ENCODE measurements at places on chromosomes 7 and 10. TPM values are rescaled to one million over a fixed set of nuclear protein-coding genes. Genes with fewer than 3 reads are reported as not detected.

DNA sequence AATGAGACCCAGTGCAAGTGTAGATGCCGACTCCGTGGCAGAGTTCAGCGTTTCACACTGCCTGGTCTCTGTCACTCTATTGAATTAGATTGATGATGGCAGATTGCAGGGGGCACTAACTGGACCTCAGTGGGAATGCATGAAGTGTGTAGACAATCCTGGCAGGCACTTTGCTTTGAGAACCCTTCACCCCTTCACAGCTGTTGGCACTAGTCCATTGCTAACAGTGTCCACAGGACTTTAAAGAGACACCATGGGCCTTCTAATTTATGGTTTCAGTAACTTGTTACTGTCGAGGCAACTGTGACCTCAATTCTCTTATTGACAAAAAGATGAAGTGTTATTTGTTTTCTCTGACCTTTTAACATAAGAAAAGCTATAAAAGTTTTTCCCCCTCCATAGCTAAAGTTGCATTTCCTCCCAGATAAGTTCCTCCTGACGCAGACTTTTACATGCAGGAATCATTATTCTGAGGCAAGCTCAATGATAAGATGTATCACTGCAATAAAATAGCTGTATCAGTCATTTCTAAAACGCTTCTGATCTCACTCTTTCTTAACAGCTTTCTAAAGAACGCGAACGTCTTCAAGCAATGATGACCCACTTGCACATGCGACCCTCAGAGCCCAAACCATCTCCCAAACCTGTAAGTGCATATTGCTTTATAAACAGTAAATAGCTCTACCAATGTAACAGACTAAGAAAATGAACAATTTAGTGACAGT, 238.9 kb downstream of the FOXP2 start:
- DNase-seq: no peak

DNA sequence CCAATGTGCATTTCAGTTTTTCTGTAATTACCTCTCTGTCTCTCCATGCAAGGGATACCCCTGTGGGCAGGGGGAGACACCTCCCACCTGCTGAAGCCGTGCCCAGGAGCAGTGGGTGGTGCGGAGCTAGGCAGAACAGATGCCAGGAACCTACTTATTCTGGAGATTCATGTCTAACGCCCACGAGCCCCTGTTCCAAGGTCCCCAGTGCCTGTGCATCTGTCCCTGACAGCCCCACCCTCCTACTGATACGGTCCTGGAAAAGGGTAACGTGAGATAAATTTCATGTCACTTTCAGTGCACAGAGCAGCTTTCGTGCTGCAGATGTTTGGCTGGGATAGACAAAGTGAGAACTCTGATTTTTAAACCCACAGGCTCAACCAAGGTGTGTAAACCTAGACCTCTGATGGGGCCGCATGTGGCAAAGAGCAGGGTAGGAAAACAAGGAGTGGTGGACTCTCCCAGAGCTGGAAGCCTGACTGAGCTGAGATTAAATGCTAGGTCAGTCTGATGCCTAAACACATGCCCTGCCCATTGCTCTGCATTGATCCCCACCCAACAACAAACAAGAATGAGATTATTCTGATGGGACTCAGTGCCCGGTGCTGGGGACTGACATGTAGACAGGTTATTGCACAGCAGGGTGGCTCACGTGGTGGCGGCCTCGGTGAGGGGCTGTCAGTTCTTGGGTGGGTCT, 123.6 kb upstream of the GDF10 start:
- no peak for DNase-seq

- no peak for DNase-seq
Measured at GRCh38 chr7:50509459-50509858, 55.7 kb downstream of the DDC start.

ANKRD61 gene
- 0.80 TPM for total RNA-seq

DNA sequence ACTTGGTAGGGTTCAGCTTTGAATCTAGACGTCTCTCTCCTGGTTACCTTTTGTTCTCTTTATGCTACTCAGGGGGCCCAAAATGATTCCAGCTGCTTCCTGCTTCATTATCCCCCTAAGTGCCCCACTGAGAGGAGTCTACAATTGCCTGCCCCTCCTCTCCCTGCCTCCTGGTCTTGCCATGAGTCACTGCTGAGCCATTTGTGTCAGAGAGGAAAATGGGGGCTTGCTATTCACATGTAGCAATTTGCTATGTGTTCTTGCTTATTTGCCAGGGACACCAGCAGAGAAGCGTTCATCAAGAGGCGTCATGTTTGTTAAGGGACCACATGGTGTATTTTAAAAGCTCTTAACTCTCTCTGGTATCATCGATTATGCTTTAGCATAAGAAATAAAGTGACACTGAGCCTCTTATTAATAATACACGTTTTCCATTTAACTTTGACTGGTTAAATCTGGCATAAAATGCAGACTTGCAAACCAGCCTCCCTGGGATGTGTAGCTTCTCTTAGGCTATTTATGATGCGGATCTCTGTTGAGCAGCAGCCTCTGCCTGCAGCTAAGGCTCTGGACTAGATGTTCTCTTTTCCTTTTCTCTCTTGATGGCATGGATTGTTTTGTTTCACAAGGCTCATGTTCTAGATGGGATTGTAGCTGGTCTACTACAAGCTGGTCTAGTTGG, 239.3 kb downstream of the AUTS2 start:
- no peak for DNase-seq

ASZ1 gene
- total RNA-seq: not detected

- DNase-seq: no peak
Measured at GRCh38 chr7:75988568-75989499, 5.6 kb downstream of the TMEM120A start.

DNA sequence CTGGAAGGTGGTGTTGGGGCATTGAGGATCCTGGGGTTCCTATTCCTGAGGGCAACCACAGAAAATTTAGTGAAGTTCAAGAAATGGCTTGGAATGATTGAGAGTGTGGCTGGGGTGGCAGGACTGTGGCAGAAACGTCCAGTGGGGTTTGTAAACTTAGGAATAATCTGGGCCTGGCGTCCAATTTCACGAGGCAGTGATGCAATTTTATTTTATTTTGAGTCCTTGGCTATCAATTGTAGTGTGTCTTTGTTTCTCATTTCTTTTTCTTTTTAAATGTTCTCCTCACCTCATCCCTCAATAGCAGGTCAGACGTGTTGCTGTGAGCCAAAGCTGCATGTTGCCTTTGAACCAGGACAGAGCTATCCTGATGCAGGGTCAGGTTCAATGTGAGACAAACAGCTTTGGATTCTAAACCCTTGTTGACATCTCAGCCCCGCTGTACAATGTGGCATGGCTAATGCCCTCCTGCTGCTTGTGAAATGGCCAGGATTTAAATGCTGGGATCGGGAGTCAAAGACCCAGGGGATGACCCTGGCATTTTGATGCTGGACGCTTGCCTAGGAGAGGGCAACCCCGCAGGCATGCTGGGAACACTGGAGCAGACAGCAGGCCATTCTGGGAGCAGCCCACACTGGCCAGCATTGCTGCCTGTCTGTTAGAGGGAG, 64.8 kb downstream of the RBM20 start:
- no peak for DNase-seq

EN2 gene
- total RNA-seq: 7.2 TPM

- no peak for DNase-seq
Measured at GRCh38 chr10:88672041-88672440, 7.8 kb downstream of the LIPF start.

GRCh38 chr10:101566333-101567164, 21.5 kb downstream of the POLL start:
- DNase-seq: no peak

EVX1 gene
- total RNA-seq: 0.80 TPM

DNA sequence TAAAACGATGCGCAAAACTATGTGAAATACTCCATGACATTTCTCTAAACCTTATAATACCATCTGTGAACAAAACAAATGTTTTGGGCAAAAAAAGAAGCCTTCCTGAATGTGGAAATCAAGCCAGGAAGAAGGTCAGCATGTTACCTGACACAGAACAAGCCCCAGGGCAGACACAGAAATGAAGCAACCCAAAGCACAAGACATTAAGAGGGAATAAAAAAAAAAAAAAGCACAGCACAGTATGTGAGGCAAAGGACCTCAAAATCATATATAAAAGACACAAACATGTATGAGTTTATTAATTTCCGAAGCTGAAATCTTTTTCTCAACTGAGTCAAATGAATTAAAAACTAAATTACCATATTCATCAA, 161.8 kb downstream of the SKIDA1 start:
- no peak for DNase-seq

DNA sequence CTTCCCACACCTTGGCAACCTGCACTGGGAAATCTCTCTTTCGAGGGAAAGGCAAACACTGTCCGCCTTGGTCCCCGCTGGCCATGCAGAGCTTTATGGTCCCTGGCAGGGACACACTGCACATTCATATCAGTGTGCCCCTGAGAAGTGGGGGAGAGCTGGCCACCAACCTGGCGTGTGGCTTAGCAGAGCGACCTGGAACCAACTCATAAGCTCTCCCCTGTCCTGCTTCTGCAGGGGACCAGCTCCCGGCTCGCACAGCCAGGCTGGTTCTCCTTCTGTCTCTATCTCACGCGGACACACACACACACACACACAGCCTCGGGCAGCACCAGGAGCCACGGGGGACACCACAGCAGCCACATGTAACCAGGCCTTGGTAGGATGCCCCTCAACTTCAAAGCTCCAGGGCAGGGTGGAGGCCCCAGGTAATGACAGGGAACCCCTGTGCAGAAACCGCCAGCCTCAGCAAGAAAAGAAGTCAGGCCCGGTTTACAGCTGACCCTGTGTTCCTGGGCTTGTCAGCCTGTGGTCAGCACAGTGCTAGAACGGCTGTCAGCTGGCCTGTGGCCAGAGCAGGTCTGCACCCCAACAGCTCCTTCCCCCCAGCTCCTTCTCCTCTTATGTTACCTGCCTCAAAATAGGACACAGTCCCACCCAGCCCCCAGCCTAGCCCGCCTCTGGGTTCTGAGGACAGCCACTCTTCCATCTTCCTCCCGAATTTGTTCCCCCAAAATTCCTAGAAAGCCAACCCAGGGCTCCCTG, 69.3 kb downstream of the OAT start:
- no peak for DNase-seq

GRCh38 chr7:3259711-3260400, 41.2 kb upstream of the SDK1 start:
- no peak for DNase-seq

GRCh38 chr10:102405632-102406031, 10.1 kb downstream of the NFKB2 start:
- DNase-seq: no peak

- DNase-seq: no peak
Measured at GRCh38 chr7:159145490-159145855, 806 bp upstream of the VIPR2 start.

GRCh38 chr10:108631332-108631731, 1292.0 kb downstream of the XPNPEP1 start:
- no peak for DNase-seq

C7orf57 gene
- not detected for total RNA-seq

- no peak for DNase-seq
Measured at GRCh38 chr7:25947669-25948516, 204.1 kb upstream of the NFE2L3 start.

DNA sequence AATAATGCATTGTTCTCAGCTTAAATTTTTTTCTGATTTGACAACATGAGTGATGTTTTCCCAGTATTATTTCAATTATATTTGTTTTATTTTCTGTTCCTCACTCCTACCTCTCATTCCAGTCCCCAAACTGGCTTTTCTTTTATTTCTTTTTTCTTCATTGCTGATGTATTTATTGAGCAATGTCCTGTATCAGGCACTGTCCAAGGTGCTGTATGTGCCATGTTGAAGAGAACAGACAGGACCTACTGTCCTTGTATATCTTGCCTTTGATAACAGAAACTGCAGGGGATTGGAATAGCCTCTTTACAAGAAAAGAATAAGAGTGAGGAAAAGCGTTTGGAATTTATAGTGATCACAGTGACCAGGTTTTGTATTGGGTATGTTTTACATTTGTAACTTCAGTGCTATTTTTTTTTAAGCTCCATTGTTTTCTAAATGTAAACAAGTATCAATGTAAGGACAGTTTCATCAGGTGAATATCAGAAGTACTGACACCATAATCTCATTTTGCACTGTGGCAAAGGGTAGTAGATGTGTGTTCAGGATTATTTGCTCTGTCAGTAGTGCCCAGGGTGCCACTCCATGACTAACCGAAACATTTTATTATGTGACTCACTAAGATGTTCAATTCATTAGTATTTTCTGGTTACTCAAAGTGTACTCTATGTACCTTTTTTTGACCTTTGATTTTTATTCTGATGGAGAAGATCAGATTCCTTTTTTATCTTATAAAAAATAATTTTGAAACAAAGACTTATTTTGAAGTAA, 15.6 kb upstream of the CLDN12 start:
- DNase-seq: no peak

GRCh38 chr7:4281231-4281993, 400.7 kb upstream of the FOXK1 start:
- no peak for DNase-seq

- no peak for DNase-seq
Measured at GRCh38 chr10:47175181-47176123, 124.5 kb upstream of the GDF10 start.

DNA sequence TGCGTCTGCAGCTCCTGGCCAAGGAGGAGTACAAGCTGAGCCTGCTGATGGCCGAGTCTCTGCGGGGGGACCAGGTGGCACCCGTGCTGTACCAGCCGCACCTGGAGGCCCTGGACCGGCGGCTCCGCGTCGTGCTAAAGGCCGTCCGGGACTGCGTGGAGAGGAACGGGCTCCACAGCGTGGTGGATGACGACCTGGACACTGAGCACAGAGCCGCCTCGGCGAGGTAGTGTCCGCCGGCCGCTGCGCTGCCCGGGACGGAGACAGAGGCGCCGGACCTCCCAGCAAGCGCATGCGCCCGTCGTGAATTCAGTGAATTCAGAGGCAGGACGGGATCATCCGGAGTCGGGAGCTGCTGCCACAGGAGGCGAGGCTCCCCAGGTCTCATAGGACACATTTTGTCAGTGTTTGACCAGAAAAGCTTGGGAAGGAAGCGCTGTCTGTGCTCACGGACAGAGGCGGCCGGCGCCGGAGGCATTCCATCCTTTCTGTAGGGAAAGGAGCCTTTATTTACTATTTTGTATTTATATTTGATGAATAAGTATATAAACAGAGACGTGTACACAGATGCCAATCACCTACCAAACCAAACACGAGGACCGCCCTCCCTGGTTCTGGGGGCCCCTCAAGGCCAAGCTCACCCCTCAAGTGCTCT, 30.1 kb upstream of the FOXL3 start:
- DNase-seq: no peak

DNA sequence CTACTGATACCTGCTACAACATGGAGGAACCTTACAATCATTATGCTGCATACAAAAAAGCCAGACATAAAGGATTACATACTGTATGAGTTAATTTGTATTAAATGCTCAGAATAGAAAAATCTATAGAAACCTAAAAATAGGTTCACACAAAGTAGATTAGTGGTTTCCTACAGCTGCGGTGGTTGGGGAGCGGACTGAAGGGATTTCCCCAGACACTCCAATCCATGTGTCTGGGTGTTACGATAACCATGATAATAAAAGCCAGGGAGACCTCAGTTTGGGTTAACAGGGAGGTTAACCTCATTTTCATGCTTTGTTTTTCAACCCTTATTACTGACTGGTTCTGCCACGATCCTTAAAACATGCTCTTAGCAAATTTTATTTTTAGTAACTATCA, 355.9 kb downstream of the KCNMA1 start:
- no peak for DNase-seq

GRCh38 chr10:72105098-72105475, 16.7 kb upstream of the SPOCK2 start:
- DNase-seq: no peak

- DNase-seq: no peak
Measured at GRCh38 chr10:95214369-95214768, 20.3 kb downstream of the ACSM6 start.

ATOH7 gene
- total RNA-seq: 0.20 TPM

- no peak for DNase-seq
Measured at GRCh38 chr10:7040681-7041080, 370.2 kb downstream of the SFMBT2 start.

TBX20 gene
- total RNA-seq: 5.5 TPM

Measured in neural crest cell (in vitro differentiated cells).